ENCODE measurements at places on chromosomes 13 and 19. TPM values are rescaled to one million over a fixed set of nuclear protein-coding genes. Genes with fewer than 3 reads are reported as not detected.

- no peak for DNase-seq
Observed at GRCh38 chr19:16340092-16340491, 15.5 kb downstream of the KLF2 start.

GRCh38 chr13:99055281-99055680 lies 77.4 kb upstream of the DOCK9 start:
- no peak for DNase-seq

DNA sequence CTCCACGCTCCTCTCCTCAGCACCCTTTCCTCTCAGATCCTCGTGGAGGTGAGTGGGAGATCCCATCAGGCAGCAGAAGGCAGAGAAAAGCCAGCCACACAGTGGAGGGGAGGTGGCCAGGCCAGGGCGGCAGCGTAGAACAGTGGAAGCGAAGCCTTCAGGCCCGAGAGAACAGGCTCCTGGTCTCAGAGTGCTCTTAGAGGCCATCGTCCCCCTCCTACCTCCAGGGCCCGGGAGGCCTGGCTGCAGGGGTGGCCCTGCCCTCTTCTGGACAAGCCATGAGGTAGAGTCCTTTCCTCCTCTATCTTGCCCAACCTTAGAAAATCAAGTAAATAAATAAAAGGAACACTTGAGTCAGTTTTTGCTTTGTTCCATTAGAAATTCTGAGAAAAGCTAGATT lies 202.0 kb downstream of the KATNAL1 start:
- no peak for DNase-seq

Gene SBK2
- polyA plus RNA-seq = 0.07 TPM

Gene ARL11
- polyA plus RNA-seq = not detected

Data from BJ (cell line).